ENCODE measurements at places on chromosomes 7 and 10.

- DNase-seq = no peak
Observed at GRCh38 chr7:111736552-111736874, 174.2 kb upstream of the IMMP2L start.

DNA sequence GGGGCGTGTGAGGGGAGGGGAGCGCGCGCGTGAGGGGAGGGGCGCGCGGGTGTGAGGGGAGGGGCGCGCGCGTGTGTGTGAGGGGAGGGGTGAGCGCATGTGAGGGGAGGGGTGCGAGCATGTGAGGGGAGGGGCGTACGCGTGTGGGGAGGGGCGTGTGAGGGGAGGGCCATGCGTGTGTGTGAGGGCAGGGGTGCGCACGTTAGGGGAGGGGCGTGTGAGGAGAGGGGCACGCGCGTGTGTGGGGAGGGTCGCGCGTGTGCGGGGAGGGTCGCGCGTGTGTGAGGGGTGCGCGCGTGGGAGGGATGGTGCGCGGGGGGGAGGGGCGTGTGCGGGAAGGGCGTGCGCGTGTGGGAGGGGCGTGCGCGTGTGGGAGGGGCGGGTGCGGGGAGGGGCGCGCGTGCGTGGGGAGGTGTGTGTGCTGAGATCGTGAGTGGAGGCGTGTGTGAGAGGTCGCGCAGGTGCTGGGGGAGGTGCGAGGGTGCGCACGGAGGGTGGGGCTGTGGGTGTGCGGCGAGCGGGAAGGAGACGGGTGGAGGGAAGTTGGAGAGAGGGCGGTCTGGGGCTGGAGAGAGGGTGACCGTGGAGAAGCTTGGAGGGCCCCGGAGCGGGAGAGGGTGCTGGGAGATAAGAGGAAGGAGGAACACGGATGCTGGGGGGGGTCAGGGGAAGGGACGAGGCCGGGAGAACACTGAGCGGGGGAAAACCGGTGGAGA is 19.7 kb downstream of the MXI1 start:
- no peak for DNase-seq

DNA sequence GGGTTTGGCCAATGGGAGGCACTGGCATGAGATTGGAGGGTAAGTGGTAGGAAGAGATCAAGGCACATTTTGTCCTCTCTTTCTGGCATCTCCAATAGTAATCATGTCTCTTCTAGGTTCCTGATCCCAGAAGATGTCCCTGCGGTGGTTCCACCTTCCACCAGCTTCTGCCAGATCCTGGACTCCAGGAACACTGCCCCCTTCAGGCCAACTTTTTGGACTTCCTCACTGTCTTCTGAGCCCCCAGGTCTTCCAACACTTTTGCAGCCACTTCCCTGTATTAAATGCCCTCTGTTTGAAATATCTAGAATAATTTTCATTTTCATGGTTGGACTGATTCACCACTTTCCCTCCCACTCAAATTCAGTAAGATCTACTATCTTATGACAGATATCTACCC is 60.9 kb downstream of the BAMBI start:
- DNase-seq = no peak

DNA sequence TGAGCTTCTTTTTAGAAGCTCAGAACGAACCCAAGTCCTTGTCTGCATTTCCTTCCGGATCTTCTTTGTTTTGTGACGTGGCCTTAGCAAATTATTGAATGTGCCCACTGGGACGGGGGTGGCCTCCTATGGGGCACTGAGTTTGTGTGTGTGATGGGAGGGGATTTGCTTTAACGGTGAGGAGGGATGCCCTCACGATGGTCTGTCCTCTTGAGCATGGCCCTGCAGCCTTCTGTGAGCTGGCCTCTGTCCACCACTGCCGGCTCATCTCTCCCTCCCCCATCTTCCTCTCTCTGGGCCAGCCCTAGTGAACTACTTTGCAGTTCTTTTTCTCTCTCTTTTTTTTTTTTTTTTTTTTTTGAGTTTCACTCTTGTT is 62.9 kb upstream of the MKRN1 start:
- no peak for DNase-seq

- no peak for DNase-seq
Observed at GRCh38 chr7:144473908-144474307, 70.4 kb upstream of the NOBOX start.
